Hepatic stellate cell (primary cell): ENCODE measurements at places on chromosomes 11 and 22.

DNA sequence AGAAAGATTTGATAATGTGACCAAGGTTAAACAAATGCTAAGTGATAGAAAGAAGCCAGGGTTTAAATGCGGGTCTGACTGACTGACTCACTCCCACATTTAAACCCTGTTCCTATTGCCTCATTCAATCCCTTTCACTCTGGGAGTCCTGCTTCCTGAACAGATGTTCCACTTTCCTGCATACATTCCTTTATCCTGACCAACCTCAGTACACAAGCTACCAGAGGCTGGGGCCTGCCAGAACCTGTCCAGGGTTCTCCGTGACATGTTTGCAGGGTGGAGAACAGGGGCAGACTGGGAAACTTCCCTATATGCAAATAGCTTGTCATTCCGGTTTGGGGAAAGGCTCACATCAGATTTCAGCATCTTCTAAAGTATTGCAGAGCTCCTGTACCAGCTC lies 3.0 kb upstream of the ANKK1 start:
- peak; percentile 76 for DNase-seq

GRCh38 chr11:121134741-121135312 lies 33.8 kb downstream of the TECTA start:
- DNase-seq = no peak

GRCh38 chr11:111976767-111977145 lies 39.6 kb downstream of the DIXDC1 start:
- DNase-seq = peak; percentile 24

GRCh38 chr11:26078231-26078821 lies 253.6 kb upstream of the ANO3 start:
- DNase-seq = no peak

DNA sequence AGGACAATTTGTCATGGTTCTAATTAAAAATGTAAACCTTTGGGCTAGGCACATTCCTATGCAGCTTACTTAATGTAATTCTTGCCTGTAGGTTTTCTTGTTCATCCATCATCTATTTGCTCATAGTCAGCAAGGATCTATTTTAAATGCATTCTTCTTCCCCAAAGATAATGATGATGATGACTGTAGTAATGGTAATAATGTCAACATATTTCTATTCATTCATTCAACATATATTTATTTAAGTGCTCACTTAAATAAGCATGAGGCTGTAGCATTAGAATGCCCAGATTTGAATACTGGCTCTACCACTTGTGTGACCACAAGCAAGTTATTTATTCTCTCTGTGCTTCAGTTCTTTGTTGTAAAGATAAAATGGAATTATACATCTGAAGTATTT lies 169.6 kb upstream of the SYN3 start:
- no peak for DNase-seq

- no peak for DNase-seq
These were observed 6.0 kb upstream of the OMP start for GRCh38 chr11:77096591-77097019.

- no peak for DNase-seq
These were observed 28.6 kb downstream of the USH1C start for GRCh38 chr11:17515443-17516176.

DNA sequence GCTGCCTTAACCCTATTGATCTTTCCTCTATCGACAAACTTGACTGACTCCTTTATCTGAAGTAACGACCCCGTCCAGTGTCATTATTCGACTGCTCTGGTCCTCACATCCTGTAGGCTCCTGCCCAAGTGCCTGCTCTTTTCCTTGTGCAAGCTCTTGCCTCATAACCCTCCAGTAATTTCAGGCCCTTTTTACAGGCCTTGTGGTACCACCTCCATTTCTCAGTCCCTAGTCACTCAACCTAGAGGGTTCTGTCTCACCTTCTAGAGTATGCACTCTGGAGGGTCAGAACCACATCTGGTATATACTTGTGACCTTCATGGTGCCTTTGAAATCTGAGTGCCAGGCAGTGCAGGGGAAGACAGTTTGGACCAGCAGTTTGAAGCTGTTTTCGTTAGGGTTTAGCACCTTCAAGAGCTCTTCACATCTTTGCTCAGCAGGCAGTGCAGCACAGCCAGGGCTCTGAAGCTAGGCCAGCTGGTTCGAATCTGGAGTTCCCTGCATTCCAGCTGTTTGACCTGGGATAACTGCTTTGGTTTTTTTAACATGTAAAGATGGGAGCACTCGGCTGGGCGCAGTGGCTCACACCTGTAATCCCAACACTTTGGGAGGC lies 11.2 kb downstream of the SNRPD3 start:
- DNase-seq = no peak

GRCh38 chr11:126537492-126537891 lies 182.0 kb downstream of the ST3GAL4 start:
- no peak for DNase-seq

DNA sequence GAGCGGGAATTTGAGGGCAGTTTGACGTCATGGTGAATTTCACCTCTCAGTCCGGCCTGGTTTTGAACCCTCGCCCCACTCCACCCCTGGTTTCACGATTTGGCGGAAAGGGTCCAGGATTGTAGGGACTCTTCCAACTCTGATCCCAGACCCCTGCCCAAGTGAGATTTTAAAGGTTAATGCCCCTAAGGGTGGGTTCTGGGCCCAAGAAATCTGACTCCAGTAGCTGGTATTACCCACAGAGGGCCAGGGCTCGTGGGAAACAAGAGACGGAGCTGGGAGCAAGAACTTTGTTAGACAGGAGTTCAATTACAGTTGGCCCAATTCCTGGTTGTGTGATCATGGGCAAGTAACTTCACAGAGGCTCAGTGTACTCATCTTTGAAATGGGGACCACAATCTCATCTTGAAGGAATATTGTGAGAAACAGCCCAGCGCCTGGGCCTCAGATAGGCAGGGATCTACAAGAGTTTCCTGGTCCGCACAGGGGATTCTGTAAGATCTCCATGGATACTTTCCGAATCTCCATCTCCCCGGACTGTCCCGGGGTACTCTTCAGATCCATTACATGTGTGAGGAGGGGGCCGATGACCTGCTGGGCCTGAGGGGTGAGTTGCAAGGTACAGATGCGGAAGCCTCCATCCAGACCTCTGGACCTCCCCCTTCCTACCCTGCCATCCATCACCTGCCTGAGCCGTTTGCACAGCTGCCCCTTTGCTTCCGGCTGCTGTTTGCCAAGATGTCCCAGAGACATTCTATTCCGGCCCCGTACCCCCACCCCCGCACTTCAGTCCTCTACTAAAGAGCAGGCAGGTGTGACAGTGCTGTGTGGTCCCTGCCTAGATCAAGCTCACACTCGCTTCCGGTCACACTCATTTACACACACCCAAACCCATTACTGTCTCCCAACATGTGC lies 687 bp upstream of the CALCA start:
- no peak for DNase-seq

DNA sequence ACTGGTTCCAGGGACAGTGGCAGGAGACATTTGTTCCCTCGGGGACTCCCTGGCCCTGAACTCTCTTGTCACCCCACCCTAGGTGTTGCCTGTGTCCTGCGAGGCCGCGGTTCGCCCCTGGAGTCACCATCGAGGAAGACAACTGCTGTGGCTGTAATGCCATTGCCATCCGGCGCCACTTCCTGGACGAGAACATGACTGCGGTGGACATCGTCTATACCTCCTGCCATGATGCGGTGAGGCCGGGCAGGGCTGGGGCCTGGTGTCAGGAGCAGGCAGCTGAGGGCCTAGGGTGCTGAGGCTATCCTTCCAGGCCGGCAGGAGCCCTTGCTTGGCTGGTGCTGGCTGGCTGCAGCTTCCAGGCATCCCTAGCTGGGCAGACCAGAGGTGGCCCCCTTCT lies 17.7 kb upstream of the MYRF start:
- no peak for DNase-seq

DNA sequence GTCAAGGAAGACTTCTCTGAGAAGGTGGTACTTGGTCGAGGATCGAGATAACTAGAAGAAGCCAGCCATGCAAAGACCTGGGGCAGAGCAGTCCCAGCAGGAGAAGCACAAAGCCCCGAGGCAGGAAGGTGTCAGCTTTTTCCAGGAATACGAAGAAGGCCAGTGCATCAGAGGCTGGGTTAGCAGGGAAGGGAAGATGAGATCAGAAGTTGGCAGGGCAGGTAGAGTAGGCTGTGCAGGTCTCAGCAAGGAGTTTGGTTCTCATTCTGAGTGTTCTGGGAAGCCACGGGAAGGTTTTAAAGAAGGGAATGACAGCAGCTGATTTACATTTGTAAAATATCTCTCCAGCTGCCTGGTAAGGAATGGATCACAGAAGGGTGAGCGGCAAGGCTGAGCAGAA lies 111.3 kb downstream of the TENM4 start:
- DNase-seq = no peak

DNA sequence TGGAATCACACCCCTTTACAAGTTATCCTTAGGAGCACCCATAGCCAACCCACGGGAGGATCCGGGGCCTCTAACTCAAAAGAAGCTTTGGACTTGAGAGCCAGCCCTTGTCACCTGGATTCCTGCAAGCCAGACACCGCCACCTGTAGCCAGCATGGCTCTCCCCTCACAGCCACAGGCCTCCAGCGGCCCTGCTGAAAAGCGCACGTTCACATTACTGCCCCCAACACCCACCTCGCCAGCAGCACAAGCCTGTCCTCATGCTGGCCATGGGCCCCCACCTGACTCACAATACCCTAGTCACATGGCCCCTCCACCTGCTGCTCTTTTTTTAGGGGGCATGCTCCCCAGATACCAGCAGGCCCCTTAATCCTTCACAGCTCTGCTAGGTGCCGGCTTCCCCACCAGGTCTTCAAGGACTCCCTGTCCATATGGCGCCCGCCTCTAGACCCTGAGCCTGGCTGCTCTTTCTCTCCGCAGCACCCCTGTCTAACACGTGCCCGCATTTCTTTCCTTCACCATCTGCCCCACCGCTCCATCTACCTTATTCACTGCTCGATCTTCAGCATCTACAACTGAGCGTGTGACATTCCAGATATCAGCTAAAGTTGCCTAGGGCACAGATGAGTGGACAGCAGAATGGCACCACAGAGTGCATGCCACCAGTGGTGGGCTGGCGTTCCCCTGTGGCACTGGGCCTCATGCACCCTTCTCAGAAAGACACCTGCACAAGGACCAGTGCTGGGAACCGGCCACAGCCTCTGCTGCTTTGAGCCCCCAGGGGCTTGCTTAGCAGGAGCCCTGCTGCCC lies 6.6 kb downstream of the CARS1 start:
- no peak for DNase-seq

- no peak for DNase-seq
These were observed 16.8 kb upstream of the MFRP start for GRCh38 chr11:119363081-119363850.

DNA sequence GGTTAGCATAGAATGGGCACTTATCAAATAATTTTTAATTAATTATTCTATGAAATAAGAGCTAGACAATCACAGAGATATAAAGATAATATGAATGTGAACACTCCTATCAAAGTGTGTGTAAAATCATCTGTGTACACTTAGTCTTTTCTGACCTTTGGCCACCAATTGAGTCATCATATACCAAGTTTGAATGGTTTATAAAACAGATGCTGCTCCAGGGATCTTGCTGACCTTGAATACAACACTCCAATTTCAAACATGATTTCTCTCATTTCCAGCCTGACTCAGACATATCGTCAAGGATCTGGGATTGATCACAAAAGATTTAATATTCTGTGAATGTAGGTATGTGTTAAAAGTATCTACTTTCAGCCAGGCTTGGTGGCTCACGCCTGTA lies 2.9 kb upstream of the OR51V1 start:
- no peak for DNase-seq

DNA sequence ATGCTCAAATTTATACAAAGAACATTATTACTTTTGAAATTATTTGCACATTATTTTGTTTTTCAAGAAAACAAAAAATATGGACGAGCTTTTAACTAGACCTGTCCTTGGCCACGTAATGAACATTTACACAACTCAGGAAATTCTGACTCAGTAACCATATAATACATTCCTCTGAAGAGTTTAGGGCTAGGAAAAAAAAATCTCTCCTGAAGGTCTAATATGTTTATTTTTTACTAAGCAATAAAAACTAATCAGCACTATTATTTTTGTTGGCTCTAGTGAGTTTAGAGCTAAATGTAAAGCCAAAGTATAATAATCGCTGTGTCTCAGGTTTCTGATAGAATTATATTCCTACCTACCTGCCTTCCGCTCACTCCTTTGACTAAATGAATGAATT lies 187.5 kb downstream of the SWAP70 start:
- no peak for DNase-seq

- no peak for DNase-seq
These were observed 53.2 kb downstream of the MN1 start for GRCh38 chr22:27748349-27748748.

DNA sequence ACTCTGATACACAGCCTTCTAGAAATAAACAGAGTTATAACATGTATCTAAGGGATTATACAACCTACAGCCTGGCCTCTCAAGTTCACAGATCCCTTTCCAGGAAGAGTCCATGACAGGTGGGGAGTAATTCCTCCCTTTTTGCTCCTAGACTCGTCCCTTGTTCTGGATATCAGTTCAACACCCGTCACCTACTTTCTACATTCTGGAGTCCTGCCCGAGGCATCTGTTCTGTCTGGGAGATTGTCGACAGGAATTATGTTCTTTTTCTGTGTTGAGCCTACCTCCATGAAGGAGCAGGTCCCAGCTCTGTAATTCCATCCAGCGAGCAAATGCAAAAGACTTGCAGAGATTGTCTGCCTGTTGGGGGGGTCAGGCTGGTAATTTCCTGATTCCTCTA lies 224.6 kb upstream of the NTM start:
- no peak for DNase-seq

DNA sequence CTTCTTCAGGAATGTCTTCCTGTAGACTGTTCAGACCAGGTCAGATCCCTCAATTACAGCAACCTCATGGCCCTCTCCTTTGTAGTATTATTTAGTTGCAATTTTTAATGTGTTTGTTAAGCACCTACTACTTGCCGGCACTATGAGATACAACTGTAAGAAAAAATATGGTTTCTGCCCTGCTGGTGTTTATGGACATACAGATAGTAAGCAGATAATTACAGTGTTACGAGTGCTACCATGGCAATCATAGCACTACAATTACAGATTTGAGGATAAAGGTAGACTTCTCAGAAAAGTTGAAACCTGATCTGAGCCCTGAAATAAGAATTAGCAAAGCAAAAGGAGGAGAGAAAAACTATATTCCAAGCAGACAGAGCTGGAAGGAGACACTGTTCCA lies 2.8 kb downstream of the LRRC51 start:
- no peak for DNase-seq

DNA sequence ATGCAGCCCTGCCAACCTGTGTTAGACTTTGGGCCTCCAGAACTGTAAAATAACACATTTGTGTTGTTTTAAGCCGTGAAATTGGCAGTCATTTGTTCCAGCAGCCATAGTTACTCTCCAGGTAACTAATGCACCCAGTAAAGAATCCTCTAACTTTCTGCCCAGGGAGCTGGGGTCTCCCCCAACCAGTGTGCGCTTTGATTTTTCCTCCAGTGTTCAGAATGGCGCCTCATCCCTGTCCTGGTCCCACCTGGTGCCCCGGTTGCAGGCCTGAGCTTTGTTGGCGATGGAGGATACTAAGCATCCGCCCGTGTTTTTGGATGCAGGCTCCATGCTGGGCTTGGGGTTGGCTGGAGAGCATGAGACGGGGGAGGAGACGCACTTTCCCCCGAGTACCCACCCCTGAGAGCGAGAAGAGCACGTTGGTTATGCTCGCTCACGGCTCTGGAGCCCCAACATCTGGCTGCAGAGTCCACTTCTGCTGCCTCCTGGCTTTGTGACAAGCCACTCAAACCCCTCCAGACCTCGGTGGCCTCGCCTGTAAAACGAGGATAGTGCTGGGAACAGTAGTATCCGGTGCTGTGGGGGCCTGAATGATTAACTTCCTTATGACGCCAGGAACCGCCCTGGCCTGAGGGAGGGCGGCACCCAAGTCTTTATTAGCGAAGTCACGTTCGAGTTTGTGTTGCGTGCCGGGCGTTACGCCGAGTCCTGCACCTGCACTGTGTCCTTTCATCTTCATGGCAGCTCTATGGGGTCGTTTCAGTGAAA lies 25.8 kb downstream of the MRGPRD start:
- peak; percentile 63 for DNase-seq
